Stimulated activated CD8-positive, alpha-beta memory T cell treated with anti-CD3 and anti-CD28 coated beads, Interleukin-15, amount 100 ng/mL, for 1 hour (primary cell): ENCODE measurements at places on chromosomes 11 and 22.
A peak's percentile ranks its signal among the peaks of the same experiment; 100 is the strongest.

- DNase-seq: no peak
These were observed 30.7 kb upstream of the TH start for GRCh38 chr11:2202071-2202899.

DNA sequence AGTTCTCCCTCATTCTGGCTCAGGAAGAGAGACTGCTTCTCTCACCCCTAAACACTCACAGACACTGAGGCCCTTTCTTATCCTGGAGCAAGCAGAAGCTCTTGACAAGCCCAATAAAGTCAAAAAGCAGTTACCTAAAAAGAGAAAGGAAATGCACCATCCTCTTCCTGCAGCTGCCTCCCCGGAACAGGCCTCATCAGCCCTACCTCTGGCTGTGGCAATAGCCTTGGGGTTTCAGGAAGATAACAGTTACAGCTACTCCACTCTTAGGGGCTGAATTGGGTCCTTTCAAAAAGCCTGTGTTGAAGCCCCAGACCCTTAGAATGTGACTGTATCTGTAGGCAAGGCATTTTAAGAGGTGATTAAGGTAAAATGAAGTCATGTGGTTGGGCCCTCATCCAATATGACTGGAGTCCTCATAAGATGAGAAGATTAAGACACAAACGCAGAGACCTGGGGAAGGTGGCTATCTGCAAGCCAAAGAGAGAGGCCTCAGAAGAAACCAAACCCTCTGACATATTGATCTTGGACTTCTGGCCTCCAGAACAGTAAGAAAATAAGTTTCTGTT, 3.5 kb upstream of the LGALS12 start:
- DNase-seq: no peak

DNA sequence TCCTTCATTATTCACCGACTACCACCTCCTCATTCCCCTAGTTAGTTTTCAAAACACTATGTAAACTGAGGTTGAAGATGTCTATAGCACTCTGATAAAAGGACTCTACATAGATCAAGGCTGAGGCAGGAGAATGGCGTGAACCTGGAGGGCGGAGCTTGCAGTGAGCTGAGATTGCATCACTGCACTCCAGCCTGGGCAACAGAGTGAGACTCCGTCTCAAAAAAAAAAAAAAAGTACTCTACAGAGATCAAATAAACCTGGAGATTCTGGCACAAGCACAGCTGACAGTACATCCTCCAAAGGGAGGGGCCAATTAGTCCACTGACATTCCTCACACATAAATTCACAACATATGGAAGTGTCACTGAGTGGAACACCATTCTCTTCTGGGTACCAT, 31.0 kb downstream of the TSG101 start:
- DNase-seq: no peak

DNA sequence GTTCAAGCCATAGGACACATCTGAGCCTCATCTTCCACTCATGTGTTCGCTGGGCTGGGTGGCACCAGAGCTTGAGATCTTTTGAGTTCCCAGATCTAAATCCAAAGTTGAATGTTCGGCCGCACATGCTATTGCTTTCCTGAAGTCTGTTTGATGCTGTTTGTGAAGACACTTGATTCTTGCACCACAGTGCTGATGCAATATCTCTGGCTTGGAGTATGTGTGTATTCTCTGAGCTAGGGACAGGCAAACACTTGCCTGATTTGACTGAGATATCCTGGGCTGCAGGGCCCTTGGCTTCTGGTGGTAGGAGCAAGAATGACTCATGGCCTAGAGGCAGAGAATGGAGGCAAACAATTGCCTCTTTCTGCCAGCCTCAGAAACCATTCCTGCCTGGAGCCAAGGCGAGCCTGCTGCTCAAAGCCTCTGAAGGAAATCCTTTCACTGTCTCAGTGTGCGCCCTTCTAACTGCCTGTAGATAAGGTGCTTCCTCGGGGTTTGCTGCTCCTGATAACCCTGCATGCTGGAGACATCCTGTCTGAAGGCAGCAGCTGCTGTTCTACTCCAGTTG, 73.0 kb downstream of the CYB5R2 start:
- DNase-seq: no peak

GRCh38 chr22:39685336-39686177, 115.0 kb downstream of the CACNA1I start:
- DNase-seq: no peak

DNA sequence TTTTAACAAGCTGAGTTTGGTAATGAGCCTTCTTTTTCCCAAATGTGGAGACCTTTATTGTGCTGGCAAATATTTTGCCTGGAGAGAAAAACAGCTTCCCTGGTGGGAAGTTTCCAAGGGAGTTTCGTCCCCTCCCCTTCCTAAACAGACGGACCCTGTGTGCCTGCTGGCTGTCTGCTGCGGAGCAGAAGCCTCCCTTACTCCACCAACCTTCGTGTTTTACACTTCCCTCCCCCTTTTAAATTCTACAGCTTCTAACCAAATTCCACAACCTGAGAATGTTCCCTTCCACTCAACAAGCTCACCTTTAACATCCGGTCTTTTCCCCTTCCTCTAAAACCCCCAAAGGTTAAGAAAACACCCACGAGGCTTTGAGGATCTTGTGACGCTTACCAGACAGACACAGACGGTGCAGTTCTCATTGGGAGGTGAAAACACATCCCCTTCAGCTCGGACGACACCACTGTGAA, 17.1 kb downstream of the VWCE start:
- no peak for DNase-seq

GRCh38 chr11:64290352-64291261, 495 bp upstream of the KCNK4 start:
- DNase-seq: no peak

DNA sequence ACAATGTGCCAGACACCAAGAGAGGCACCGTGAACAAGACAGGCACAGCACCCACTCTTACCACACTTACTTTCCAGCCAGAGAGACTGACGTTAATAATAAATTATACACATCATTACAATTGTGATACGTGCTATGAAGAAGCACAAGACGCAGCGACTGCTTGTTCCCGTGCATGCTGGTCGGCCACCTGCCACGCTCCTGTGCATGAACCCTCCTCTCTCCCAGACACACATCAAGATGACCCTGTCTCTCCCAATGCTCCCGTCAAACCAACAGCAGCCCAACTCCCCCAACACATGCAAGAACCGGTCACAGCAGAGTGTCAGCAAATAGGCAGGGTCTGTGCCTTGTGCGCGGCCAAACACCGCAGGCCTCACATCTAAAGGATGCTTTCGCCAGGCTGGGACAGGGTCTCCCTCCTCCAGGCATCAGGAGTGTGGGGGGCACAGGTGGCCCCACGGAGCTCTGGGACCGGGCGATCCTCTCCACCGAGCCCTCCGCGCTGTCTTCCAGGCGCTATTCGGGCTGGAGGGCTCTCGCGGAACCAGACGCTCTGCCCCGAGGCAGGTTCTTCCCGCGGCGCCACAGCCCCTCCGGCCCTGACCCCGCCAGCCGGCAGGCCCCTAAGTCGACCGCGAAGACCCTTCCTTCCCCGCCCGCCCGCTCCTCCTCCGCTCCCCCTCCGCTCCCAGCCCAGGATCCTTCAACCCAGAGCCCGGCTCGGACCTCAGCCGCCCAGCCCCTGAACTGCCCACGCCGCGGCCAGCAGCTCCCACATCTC, 533 bp downstream of the SERGEF start:
- DNase-seq: no peak

GRCh38 chr11:117752721-117753237, 44.2 kb downstream of the DSCAML1 start:
- no peak for DNase-seq

- no peak for DNase-seq
These were observed 31.7 kb downstream of the LMO1 start for GRCh38 chr11:8231979-8232378.

DNA sequence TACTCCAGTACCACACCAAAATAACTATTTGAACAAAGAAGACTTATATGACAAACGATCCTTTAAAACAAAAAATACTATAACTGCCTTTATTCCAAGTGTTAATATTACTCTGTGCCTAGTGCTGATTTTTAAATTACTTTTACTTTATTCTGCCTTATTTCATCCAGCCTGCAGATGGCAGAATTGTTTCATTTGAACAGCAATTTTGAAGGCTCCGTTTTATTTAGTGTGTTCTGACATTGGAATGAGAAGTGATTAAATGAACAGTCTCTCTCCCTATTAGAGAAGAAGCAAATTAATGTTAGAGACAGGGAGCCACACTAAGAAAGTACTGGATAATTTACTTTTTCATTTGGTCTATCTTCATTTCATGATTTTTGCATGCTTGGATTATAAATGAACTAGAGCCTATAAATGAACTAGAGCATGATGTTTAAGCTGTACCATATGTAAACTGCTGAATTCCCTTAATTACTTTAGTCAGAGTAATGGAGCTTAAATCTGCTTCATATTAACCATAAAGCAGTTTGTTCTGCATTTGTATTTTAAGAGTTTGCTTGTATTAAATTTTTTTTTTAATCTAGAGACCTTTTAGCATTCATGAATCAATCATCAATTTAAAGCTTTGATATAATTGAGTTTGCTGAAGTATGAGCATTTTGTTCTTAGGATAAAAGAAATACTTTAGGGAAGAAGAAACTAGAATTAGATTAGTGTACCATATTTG, 9.8 kb downstream of the PDHX start:
- DNase-seq: no peak

GRCh38 chr11:46380340-46381047, 975 bp upstream of the MDK start:
- no peak for DNase-seq

- peak; percentile 1 for DNase-seq
These were observed 889 bp upstream of the DMC1 start for GRCh38 chr22:38570779-38571364.

GRCh38 chr22:28029201-28029948, 110.3 kb upstream of the PITPNB start:
- no peak for DNase-seq

DNA sequence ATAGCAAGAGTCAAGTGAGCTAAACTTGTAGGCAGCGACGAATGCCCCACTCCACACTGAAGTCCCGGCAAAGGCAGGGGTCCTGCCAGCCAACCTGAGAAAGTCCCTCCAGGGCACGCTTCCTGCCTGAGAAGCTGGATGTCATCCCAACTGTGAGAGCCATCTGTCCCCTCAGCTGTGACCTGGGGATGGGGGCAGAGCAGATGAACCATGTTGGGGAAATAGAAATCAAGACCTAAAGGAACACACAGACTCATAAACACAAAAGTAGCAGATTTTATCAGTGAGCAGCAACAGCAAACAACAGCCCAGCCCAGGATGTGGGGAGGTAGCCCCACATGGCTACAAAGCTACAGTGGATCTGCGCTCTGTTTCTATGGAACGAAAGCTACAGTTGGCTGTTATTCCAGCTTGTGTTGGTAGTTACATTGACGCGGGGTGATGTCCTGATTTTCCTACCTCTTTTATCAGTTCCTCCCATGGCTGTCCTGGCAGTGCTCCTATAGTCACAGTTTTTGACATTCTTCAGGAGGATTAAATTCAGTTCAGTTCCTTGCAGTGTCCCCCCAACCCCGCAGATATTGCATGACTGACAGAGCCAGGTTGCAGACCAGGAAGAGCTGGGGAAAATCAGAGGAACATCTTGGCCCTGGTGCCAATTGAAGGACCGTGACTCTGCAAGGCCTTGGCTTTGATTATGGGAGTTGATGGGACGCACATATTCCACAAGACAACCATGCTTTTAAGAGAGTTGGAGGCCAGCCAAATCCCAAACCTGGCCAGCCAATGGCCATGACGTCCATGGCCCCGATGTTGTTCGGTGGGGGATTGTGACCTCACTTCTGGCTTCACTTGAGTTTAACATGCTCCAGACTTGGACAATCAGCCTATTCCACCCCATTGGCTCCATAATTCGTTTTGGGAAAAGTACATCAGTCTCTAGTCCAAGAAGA, 14.6 kb downstream of the MRGPRD start:
- no peak for DNase-seq

GRCh38 chr11:100359281-100359680, 327.8 kb upstream of the ARHGAP42 start:
- DNase-seq: no peak

DNA sequence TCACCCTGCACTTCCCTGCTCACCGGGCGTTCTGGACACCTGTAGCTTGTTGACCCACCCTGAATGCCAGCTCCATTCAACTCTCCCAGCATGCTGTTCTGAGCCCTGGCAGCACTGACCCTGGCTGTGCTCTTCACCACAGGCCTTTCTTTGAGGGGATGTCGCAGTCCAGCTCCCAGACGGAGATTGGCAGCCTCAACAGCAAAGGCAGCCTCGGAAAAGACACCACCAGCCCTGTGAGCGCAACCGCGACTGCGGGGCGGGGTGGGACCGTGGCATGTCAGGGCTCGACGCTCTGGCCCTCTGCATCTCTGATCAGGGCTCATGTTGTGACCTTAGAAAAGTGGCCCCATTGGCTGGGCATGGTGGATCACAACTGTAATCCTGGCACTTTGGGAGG, 47.4 kb upstream of the RAB1B start:
- no peak for DNase-seq

DNA sequence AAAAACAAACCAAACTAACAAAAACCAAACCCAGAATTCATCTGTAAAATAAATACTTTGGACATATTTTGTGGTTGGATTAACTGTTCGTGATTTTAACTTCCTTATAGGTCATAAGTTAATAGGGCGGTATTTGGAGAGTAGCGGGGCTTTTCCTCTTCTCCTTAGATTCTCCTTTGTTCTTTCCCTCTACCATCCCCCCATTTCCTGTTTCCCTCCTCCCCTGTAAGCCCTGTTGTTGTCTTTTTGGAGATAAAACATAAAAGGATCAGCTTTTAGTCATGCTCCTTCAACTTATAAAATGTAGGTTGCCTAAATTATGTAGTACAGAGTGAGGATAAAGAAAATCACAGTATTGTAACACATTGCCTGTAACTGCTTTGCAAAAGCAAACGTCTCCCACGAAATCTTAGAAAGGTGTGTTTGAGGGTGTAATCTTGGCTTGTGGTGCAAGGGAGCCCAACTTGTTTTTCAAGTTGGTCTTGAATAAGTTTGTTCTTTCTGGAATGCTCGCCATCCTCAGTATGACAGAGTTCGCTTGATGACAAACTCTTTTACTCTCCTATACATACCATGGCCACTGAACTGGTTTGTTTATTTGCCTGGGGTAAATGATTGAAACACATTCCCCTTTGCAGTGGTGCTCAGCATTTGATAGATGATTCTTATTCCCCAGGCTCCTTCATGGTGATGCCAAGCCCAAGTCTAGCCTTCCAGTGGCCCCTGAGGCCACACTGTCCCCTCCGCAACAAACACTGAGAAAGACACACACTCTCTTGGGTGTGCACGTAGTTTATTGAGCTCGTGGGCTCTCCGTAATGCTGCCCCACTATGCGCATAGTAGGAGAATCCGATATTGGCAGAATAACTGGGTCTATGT, 49.4 kb downstream of the TEAD1 start:
- DNase-seq: no peak

GRCh38 chr11:95392644-95393043, 161.6 kb upstream of the SESN3 start:
- no peak for DNase-seq
